Activated CD4-positive, alpha-beta T cell treated with anti-CD3 and anti-CD28 coated beads for 24 hours (primary cell): ENCODE measurements at places on chromosomes 7 and 10.

DNA sequence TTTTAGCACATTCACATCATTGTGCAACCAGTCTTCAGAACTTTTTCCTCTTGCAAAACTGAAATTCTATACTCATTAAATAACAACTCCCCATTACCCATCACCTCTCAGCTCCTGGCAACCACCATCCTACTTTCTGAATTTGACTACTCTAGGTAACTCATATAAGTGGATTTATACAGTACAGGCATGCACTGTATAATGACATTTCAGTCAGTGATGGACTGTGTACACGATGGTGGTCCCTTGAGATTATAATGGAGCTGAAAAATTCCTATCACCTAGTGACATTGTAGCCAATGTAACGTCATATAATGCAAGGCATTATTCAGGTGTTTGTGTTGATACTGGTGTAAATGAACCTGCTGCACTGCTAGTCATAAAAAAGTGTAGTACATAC is 60.1 kb downstream of the BTRC start:
- DNase-seq: no peak

GRCh38 chr7:155097338-155097737 is 27.2 kb downstream of the HTR5A start:
- DNase-seq: no peak

- DNase-seq: no peak
Observed at GRCh38 chr10:75733135-75733890, 301.9 kb downstream of the LRMDA start.

- no peak for DNase-seq
Observed at GRCh38 chr10:58796242-58796641, 283.6 kb downstream of the BICC1 start.

DNA sequence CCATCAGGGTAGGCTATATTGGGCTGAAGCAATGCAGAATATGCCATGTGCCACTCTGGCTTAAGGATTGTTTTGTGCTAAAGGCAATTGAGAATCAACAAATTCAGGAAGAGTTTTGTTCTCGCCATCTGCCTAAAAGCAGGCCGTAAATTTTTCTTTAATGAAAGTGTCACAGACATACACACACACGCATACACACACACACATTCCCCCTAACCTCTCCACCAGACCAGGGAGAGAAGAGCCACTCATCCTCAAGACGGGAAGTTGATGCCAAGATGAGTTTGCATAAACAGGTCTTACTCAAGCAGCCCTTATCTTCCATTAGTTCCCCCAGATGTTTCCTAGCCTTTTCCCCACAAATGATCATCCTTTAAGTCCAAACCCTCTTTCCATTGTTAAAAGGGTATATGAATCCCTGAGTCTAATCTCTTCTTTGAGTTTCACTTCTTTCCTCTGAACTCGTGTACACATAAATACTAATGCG is 59.6 kb upstream of the TRIM24 start:
- no peak for DNase-seq

GRCh38 chr10:15795036-15795792 is 65.1 kb downstream of the MINDY3 start:
- DNase-seq: no peak

- DNase-seq: no peak
Observed at GRCh38 chr10:89537364-89537763, 2.0 kb upstream of the SLC16A12 start.

- DNase-seq: no peak
Observed at GRCh38 chr10:102661658-102662028, 17.4 kb downstream of the TRIM8 start.

DNA sequence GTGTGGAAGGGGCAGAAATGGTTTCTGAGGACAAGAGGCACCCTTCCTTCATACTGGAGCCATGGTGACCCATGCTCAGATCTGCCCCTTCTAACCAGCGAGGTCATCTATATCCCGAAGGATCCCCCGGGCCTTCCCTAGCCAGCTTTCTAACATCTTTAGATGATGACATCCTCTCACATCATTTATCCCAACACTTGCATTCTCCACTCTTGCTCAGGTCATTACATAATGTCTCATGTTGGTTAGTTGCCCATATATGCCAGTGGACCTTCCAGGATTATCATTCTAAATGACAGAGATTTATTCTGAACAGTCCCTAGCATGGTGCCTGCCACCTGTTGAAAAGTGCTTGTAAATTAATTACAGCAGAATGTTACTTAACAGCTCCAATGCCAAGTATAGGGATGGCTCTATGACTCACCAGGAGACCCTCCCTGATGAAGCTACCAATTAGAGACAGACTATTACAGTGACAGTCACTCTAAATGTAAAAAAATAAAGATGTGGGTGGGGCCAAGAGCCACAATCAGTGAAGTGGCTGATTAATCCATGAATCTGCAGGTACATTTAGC is 22.6 kb upstream of the ABLIM1 start:
- no peak for DNase-seq

- DNase-seq: no peak
Observed at GRCh38 chr10:110979611-110980010, 60.2 kb downstream of the SHOC2 start.

GRCh38 chr7:100620804-100621203 is 8.5 kb downstream of the MOSPD3 start:
- DNase-seq: no peak

- DNase-seq: no peak
Observed at GRCh38 chr7:151724920-151725584, 151.9 kb downstream of the PRKAG2 start.

DNA sequence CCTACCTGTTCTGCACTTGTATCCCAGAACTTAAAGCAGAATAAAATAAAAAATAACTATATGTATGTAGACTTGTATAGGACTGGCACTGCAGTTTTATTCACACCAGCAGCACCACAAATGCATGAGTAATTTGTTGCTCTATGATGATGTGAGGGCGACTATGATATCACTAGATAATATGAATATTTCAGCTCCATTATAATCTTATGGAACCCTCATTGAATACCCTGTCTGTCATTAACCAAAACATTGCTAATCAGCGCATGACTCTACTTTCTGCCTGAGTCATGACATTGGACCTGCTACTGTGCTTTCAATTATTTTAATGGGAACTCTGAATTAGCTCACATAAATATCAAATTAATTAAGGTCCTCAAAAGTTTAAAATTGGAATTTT is 129.4 kb upstream of the RHOBTB1 start:
- DNase-seq: no peak

GRCh38 chr10:128186959-128187787 is 61.0 kb upstream of the MKI67 start:
- no peak for DNase-seq

GRCh38 chr7:116969371-116969902 is 16.1 kb downstream of the ST7 start:
- DNase-seq: no peak

DNA sequence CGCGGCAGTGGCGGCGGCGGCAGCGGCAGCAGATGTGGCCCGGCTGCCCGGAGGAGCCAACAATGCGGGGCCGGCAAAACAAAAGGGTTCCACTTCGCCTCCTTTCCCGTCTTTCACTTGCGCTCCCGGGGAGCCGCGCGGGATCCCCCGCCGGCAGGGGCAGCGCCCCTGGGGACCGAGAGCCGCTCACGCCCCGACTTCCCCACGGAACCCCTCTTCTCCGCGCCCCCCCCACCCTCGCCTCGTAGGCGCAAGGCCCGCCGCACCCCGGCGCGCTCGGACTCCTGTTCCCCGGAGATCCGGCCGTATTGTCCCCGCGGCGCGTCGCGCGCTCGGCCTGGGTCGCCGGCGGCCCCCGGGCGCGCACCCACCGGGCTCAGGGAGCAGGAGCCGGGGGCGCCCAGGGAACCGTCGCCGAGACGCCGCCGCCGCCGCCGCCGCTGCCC is 854 bp downstream of the CTBP2 start:
- no peak for DNase-seq

- DNase-seq: no peak
Observed at GRCh38 chr10:44478040-44478439, 93.1 kb upstream of the CXCL12 start.
